ENCODE measurements at places on chromosomes 1 and 21.
A peak's percentile ranks its signal among the peaks of the same experiment; 100 is the strongest.

DNA sequence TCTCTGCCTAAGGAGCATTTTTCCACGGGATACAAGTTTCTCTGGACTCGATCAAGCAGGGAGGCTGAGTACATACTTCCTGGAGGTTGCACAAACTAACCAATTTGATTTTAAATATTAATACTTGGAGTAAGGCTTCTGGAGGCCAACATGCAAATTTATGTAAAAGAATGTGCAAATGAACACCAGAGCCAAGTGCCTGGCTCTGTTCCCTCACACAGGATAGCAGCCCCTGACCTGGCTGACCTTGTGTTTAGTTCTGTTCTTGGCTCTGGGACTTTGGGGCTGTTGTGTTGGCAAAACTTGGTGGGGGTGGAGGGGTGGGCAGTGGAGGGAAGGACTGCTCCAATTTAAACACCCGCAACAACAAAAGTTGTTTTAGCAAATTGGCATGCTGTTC lies 34.2 kb downstream of the CNIH3 start:
- no peak for DNase-seq

DNA sequence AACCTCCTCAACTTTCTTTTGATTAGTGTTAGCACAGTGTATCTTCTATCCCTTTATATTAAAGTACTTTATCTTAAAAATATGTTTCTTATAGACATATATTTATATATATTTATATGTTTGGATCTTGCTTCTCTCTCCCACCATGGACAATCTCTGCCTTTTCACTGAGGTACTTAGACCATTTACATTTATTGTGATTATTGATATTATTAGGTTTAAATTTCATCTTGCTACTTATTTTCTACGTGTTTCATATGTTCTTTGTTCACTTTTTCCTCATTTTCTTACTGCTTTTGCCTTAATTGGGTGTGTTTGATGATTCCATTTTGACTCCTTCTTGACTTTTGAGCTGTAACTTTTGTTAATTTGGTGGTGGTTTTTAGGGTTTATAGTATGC lies 70.7 kb downstream of the POFUT2 start:
- no peak for DNase-seq

DNA sequence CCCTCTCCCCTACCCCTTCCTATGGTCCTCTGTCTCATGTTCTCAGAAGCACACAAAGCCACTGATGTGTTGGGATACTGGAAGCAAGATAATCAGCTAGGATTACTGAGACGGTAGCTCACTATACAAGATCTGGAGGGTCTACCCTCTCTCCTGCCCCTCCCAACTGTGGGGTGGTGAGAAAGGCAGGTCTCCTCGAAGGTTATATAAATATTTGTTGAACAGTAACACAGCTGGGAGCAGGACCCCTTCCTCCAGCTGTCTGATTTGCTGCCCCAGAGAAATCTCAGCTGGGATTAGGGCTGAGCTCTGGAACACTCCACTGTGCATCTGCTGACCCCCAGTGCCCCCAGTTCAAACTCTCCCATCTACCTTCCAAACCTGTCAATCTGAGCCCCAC lies 94.2 kb upstream of the IPO9 start:
- no peak for DNase-seq

DNA sequence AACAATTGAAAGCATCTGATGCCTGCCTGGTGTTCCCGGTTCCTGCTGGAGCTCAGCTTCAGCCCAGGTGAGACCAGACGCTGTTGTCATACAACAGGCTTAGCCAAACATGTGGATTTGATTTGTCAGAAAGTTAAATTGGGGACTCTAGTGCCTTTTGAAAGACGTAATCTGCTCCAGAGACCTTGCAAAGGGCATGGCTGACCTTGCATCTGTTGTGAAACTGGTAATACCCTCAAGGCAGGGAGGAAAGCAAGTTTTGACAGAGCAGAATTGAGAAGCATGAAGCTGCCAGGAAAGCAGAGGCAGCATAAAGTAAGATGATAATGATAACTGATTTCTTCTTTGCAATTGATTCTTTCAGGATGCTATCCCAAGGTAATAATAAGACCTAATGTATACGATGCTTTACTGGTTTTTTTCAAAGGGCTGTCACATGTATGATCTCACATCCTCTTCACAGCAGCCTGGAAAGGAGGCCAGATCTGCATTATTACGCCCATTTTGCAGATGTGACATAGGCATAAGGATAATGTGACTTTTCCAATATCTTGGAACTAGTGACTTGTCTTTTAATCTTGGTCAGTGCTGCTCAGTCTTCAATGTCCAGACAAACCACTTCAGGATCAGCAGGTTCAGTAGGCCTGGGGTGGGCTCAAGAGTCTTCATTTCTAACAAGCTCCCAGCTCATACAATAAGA lies 24.7 kb upstream of the CNN3 start:
- no peak for DNase-seq

- no peak for DNase-seq
Measured at GRCh38 chr1:37752583-37753471, 12.1 kb downstream of the EPHA10 start.

DNA sequence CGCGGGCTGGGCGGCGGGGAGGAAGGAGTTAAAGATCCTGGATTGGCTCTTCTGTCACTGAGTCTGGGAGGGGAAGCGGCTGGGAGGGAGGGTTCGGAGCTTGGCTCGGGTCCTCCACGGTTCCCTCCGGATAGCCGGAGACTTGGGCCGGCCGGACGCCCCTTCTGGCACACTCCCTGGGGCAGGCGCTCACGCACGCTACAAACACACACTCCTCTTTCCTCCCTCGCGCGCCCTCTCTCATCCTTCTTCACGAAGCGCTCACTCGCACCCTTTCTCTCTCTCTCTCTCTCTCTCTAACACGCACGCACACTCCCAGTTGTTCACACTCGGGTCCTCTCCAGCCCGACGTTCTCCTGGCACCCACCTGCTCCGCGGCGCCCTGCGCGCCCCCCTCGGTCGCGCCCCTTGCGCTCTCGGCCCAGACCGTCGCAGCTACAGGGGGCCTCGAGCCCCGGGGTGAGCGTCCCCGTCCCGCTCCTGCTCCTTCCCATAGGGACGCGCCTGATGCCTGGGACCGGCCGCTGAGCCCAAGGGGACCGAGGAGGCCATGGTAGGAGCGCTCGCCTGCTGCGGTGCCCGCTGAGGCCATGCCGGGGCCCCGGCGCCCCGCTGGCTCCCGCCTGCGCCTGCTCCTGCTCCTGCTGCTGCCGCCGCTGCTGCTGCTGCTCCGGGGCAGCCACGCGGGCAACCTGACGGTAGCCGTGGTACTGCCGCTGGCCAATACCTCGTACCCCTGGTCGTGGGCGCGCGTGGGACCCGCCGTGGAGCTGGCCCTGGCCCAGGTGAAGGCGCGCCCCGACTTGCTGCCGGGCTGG lies at the start of gene NPR1:
Gene NPR1, plus strand, starts transcription at position 170 of the 818 bp plus-strand sequence. Its CDS starts 421 bp downstream, at position 591.
- no peak for DNase-seq

GRCh38 chr21:44394733-44395132 lies 41.3 kb downstream of the TRPM2 start:
- DNase-seq = no peak

- DNase-seq = no peak
Measured at GRCh38 chr1:241485145-241485544, 34.4 kb downstream of the FH start.

DNA sequence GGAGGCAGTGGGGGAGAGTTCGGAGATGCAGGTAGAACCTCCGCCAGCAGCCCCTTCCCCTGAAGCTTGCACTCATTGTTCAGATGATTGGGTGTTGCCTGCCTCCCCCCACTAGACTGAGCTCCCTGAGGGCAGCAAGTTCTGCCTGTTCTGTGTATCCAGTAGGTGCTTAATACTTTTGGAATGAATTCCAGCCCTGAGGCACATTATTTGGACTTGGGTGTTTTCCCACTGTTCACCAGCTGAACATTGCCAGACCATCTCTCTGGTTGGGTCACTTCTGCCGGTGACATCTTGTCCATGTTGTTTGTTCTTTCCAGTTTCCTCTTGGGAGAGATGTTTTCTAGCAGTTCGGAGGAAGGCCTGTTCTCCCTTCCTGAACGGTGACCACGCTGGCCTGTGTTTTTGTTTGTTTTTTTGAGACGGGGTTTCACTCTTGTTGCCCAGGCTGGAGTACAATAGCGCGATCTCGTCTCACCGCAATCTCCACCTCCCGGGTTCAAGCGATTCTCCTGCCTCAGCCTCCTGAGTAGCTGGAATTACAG lies 48.7 kb downstream of the SPSB1 start:
- DNase-seq = no peak

GRCh38 chr1:175192111-175192629 lies 406 bp downstream of the KIAA0040 start:
- no peak for DNase-seq

- no peak for DNase-seq
Measured at GRCh38 chr1:4021136-4021973, 121.3 kb upstream of the C1orf174 start.

GRCh38 chr1:242185731-242186130 lies 186.8 kb upstream of the MAP1LC3C start:
- no peak for DNase-seq

DNA sequence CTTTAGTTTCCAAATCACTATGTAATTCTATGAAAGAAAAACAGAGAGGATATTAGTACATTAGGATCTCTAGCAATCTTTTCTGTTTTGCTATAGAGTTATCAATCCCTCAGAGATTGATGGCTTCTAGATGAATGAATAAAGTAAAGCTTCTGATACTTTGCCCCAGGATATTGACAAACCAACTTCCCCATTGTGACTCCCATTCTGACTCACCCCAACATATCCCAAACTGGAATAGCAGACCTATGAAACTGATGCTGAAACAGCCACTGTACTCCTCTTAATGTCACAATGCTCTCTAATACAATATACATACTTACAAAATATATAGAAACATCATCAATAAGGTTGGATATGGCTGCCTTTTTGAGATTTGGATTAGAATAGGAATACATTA lies 442.1 kb upstream of the NR5A2 start:
- DNase-seq = no peak

DNA sequence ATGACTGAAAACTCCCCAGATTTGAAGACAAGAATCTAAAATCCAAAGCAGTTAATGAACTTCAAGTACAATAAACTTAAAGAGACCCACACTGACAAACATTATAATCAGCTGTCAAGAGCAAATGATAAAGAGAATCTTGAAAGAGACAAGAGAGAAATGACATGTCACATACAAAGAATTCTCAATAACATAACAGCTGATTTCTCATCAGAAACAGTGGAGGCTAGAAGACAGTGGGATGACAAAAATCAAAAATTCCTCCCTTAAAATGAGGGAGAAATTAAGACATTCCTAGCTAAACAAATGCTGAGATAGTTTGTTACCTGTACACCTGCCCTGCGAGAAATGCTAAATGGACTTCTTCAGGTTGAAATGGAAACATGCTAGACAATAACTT lies 36.0 kb upstream of the COA6 start:
- DNase-seq = no peak

GRCh38 chr21:18443085-18443484 lies 39.5 kb upstream of the TMPRSS15 start:
- peak; percentile 32 for DNase-seq

GRCh38 chr1:119102051-119102450 lies 38.4 kb downstream of the WARS2 start:
- DNase-seq = no peak

- DNase-seq = no peak
Measured at GRCh38 chr1:28631713-28632112, 11.2 kb downstream of the TAF12 start.

DNA sequence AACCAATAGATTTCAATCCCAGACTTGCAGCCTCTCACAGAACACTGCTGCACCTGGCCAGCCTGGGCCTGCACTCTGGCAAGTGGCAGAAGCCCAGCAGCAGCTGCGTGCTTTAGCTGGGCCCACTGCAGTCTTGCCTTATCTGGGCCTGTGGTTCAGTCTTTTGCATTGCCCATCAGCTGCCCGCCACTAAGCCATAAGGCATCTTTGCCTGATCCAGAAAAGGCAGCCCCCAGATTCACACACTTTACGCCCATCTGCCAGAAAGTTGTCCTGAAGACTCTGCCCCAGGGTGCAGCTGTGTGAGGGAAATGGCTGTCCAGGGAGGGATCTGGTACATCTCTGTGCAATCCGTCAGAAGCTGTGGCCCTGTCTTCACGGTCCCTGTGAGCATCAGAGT lies 217.0 kb downstream of the DNAH14 start:
- DNase-seq = no peak

- DNase-seq = no peak
Measured at GRCh38 chr1:244496186-244496585, 35.1 kb downstream of the CATSPERE start.

DNA sequence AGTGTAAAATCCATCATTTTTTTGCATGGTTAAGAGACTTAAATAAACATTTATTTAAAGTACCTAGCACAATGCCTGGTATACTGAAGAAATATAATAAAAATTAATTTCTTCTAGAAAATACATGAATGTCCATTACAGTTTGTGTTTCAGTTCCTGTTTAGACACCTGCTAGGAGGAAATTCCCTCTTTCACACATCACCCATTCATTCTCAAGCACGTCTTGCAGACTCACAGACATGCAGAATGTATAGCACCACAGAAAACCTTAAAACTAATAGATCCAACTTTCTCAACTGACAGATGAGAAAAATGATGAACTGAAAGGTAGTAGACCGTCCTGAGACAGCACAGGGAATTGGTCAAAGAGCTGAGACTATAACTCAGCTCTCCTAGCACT lies 172.2 kb upstream of the C8B start:
- no peak for DNase-seq

DNA sequence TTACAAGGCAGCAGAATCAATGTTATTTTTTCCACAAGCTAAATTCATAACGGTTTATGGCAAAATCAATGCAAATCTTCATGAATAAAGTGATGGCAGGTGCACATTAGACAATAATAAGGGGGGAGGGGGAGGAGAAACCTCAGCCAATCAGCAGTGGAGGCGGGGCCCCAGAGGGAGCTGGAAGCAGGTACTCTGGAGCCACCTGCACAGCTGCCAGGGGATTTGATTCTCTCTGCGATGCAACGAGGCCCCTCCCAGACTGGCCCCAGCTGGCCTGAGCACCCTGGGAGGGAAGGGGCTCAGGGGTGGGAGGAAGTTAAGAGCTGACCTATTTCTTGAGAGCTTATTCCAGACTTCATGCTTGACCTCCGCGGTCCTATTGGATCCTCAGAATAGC lies 127.8 kb upstream of the IGSF21 start:
- no peak for DNase-seq

GRCh38 chr1:216883518-216883917 lies 160.3 kb upstream of the ESRRG start:
- DNase-seq = no peak

DNA sequence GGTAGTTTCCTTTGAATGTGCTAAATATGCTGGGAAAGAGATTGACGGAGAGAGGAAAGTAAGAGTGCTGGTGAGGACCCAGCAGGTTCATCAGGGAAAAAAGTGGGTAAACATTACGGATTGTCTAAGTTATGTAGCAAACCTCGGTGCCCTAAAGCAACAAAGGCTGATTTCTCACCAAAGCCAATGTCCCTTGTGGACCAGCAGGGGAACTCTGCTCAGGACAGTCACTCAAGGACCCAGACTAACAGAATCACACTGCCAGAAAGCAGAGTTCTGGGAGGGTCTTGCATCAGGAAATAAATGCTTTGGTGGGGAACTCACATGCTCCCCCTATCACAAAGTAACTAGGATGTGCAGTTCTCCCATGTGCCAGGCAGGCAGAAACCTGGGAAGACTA lies 1.7 kb upstream of the IKBKE start:
- no peak for DNase-seq

DNA sequence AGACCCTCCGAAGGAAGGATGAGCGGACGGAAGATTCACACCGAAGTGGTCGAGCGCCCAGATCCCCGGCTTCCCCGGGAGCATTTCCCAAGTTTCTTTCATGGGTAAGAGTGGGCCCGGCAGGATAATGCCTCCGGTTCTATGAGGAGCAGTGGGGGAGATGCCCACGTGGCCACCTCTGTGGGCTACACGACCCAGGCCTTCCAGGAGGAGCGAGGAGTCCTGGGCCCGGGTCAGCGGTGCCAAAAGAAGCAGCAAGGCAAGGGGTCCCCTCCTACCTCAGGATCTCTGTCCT lies 7.9 kb upstream of the NBPF11 start:
- DNase-seq = no peak

All from NCI-H1417 treated with DMSO at 0.1 percent for 48 hours (cell line).